ENCODE measurements at places on chromosomes 6 and 20.

DNA sequence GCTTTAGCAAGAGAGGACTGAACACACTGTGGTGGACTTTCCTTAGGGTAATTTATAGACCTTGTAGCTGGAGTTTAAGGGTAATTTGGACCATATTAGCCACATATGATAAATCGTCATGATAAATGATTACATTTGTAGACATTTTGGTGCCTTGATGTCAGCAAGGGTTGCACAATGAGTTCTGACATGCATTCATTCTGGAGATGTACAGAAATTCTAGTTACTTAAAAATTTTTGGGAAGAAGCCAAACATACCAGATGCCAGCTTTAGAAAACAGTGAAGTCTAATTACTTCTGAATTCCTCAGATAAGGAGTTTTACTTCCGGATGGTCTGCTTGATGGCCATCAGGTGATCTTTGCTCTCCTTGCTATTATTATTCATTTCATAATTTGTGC, 653.1 kb downstream of the TBC1D32 start:
- no peak overlapping the region for H3K4me3 ChIP-seq
- no peaks in the 10 kb centered on the region for H3K27me3 ChIP-seq
- no peak overlapping the region for H3K27ac ChIP-seq

- no peaks in the 10 kb centered on the region for H3K4me1 ChIP-seq
- H3K36me3 ChIP-seq, result no peaks in the 10 kb centered on the region
- DNase-seq, result no peak
- no peak overlapping the region for H3K4me3 ChIP-seq
- H3K27ac ChIP-seq, result no peak overlapping the region
- peaks cover 2% of the 10 kb centered on the region for H3K27me3 ChIP-seq
Measured at GRCh38 chr6:130945401-130945919, 117.6 kb downstream of the EPB41L2 start.

- no peaks in the 10 kb centered on the region for H3K27me3 ChIP-seq
- H3K4me1 ChIP-seq, result peaks cover 4% of the 10 kb centered on the region
- no peak for DNase-seq
- H3K27ac ChIP-seq, result no peak overlapping the region
- no peak overlapping the region for H3K4me3 ChIP-seq
- H3K36me3 ChIP-seq, result peaks cover 29% of the 10 kb centered on the region
Measured at GRCh38 chr6:13604546-13605416, 10.4 kb upstream of the NOL7 start.

GRCh38 chr6:135180542-135181332, at the start of gene MYB:
TSS of gene MYB (plus strand) at chr6:135181308. CDS start at chr6:135181514, 206 bp downstream.
- H3K27me3 ChIP-seq, result no peaks in the 10 kb centered on the region
- peak within 1 kb of the TSS; percentile 95 for H3K27ac ChIP-seq
- peaks cover 47% of the 10 kb centered on the region for H3K4me1 ChIP-seq
- H3K36me3 ChIP-seq, result peaks cover 10% of the 10 kb centered on the region
- peak within 1 kb of the TSS; percentile 97 for H3K4me3 ChIP-seq

DNA sequence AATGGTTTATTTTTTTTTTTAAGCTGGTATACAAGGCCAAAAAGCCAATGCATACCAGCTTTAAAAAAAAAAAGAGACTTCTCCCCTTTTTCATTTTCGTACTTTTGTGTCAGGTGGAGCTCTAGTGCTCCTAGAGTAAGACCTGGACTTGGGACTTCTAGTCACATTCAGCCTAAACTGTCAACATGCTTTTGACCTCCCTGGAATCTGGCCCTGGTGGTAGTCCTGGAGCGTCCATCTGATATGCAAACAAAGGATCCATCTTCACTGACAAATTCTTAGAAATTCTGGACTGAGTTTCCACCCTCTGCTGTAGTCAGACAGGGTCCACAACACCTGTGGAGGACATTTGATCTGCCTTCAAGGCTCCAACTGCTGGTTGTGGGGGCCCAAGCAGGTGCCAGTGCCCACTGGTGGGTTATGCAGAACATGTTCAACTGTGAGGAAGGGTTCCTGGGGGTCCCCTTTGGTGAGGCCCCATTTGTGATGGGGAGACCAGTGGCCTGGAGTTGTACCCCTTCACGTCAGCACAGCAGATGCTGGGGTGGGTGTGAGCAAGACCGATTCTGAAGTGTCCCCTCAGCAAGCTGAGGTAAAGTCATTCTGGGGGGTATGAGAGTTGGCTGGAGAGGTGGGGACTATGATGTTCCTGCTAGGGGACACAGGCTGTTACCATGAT, 12.6 kb upstream of the PCMTD2 start:
- no peaks in the 10 kb centered on the region for H3K36me3 ChIP-seq
- H3K4me3 ChIP-seq, result no peak overlapping the region
- DNase-seq, result no peak
- peaks cover 15% of the 10 kb centered on the region for H3K27me3 ChIP-seq
- H3K4me1 ChIP-seq, result no peaks in the 10 kb centered on the region
